ENCODE measurements at places on chromosomes 2 and 18.

- DNase-seq, result no peak
These were observed 165.4 kb upstream of the SLC1A4 start for GRCh38 chr2:64823794-64824193.

- no peak for DNase-seq
These were observed 281.7 kb upstream of the ATP5MC3 start for GRCh38 chr2:175463169-175463568.

GRCh38 chr2:210475706-210476105, 853 bp downstream of the LANCL1 start:
- no peak for DNase-seq

DNA sequence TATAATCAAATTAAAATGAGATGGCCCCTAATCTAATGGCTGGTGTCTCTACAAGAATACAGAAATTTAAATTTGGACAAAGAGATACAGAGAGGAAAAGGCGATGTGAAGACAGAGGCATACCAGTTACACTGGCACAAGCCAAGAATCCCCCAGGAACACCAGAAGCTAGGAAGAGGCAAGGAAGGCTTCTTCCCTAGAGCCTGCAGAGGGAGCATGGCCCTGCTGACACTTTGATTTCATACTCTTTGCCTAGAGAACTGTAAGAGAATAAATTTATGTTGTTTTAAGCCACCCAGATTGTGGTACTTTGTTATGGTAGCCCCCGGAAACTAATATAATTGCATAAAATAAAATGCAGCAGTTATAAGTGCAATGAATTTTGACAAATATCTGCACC, 671.4 kb downstream of the MBD2 start:
- no peak for DNase-seq

GRCh38 chr18:65365245-65365980, 385.4 kb upstream of the CDH7 start:
- DNase-seq, result no peak

GRCh38 chr2:235579128-235579527, 85.3 kb downstream of the AGAP1 start:
- no peak for DNase-seq

- no peak for DNase-seq
These were observed 111.6 kb upstream of the LTBP1 start for GRCh38 chr2:32835148-32835547.

DNA sequence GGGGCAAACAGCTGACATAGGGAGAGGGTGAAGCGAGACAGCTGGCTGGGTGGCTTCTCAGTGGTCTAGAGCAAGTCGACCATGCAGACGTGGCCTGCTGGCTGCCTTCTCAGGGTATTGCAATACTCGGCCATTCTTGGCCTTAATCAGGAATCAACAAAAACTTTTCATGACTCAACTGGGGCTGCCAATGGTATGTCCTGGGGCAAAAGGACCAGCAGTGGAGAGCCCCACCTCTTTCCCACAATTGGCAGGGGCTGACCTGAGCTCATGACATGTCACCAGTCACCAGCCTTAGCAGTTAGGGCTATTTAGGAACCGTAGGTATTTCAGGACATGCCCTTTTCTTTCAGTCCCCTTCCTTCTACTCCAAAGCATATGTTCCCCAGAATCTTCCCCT, 19.1 kb downstream of the PLA2R1 start:
- DNase-seq, result no peak
